ENCODE measurements at places on chromosomes 13 and 19.
A peak's percentile ranks its signal among the peaks of the same experiment; 100 is the strongest.

DNA sequence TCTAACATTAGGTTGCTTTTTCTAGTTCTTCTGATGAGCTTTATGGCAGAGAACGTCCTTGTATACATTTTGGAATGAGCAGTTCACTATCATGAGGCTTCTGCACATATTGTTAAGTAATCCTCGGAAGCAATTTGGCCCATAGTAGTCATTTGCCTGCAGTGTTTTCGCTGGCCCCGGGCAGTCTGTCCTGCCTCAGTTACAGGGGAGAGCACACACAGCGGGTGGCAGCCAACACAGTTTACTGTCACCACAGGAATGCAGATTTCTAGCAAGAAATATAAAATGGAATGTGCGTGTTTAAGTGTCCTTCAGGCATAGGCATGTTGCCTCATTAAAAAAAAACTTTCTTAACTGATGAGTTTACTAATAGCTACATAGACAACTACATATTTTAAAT is 71.5 kb upstream of the GJB6 start:
- peak; percentile 7 for DNase-seq

- DNase-seq = no peak
These were observed 23.4 kb downstream of the GPX4 start for GRCh38 chr19:1126984-1127760.

GRCh38 chr19:28927456-28927855 is 285.5 kb downstream of the UQCRFS1 start:
- no peak for DNase-seq

- DNase-seq = no peak
These were observed 694.4 kb upstream of the PCDH20 start for GRCh38 chr13:62110079-62110478.

- no peak for DNase-seq
These were observed 6.6 kb upstream of the ESD start for GRCh38 chr13:46803586-46803985.

All from GM04503 (cell line).